ENCODE measurements at places on chromosomes 1 and 21. TPM values are rescaled to one million over a fixed set of nuclear protein-coding genes. Genes with fewer than 3 reads are reported as not detected.

Gene SHC1
- total RNA-seq: 42.9 TPM

Gene NPL
- 48.0 TPM for total RNA-seq

Gene PLPP3
- 124 TPM for total RNA-seq

Gene KCNA3
- total RNA-seq: 0.30 TPM

Gene HFM1
- 2.4 TPM for total RNA-seq

Gene ADAMTS1
- 67.3 TPM for total RNA-seq

Gene KRTAP19-3
- total RNA-seq: 9.7 TPM

- DNase-seq: no peak
These were observed 4.2 kb upstream of the SMYD2 start for GRCh38 chr1:214276786-214277185.

DNA sequence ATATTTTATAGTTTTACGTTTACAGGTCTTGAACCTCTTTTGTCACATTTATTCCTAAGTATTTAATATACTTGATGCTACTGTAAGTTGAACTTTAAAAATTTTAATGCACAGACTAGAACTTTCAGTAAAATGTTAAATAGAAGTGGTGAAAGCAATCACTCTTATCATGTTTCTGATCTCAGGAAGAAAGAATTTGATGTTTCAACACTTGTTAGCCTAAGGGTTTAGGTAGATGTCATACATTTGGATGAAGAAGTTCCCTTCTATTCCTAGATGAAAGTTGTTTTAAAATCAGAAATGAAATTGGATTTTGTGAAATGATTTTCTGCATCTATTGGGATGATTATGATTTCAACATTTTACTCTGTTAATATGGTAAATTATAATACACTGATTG, 63.6 kb upstream of the TTLL7 start:
- DNase-seq: no peak

DNA sequence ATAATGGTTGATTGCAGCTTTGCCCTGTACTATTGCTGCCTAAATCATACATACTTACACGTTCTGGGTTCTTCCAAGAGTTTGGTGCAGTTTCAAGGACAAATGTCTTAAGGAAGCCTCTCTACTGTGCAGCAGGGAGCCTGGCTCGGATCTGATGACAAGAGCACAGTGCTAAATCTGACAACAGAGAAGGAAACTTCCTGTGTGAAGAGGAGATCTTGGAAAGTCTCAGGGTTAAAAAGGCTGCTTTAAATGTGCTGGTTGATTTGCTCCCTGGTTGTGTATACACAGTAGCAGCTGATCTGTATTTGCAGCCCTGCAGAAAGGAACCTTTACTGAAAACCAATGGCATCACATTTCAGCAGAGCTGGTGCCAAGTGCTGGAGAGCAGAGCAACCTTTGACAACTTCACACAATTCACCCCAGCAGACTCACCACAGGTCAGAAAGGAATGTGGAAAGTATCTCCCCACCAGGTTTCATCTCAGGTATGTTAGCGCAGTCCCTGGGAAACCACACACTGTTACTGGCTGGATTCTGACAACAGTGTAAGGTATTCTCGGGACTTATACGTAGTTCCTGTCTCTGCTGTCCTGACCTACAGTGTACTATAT, 355.0 kb upstream of the ESRRG start:
- DNase-seq: no peak

- DNase-seq: no peak
These were observed 37.2 kb downstream of the ETNK2 start for GRCh38 chr1:204114606-204115005.

GRCh38 chr1:29264773-29265389, 28.6 kb downstream of the PTPRU start:
- DNase-seq: peak; percentile 15

- DNase-seq: no peak
These were observed 431 bp downstream of the MTARC1 start for GRCh38 chr1:220787069-220787619.

All from skin of body (tissue), 3 donors.